ENCODE measurements at places on chromosomes 11 and 22.
A peak's percentile ranks its signal among the peaks of the same experiment; 100 is the strongest.

- DNase-seq: no peak
Measured at GRCh38 chr11:68932358-68932757, 28.7 kb downstream of the IGHMBP2 start.

DNA sequence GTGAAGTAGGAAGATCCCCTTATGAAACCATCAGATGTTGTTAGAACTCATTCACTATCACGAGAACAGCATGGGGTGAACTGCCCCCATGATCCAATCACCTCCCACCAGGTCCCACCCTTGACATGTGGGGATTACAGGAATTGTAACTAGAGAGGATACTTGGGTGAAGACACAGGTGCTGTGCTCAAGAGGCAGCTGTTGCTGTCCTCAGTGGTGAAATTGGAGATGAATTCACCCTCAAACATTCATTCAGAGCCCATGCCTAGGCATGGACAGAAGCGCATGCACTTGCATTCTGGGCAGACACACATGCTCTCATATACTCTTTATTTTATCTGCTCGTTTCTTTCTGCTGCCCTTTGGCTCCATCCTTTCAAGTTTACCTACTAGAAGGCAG, 385.0 kb downstream of the INSC start:
- DNase-seq: no peak

DNA sequence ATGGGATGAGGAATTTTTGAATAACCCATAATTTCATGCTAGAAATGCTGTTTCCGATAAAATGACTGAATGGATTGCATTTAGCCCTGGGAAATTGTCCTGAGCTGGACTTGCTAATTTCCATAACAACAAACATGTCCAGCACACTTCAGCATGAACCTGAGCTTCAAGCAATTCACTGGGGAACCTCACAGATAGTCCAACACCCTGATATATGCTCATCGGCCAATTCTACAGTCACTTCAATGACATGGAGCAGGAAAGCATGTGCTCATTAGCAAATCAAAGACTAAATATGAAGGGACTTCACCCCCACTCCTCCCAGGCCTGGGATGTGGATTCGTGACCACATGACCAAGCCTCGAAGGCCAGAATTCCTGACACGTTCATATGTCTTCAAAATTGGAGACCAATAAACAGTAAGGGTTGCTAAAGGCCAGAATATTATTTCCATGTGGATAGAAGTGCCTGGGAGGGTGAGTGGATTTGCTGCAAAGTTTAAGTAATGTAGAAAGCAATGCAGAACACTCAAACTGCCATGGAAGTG, 131.9 kb downstream of the SLC1A2 start:
- no peak for DNase-seq

- DNase-seq: no peak
Measured at GRCh38 chr11:6012035-6012668, 5.4 kb upstream of the OR56A4 start.

GRCh38 chr11:108929241-108929640, 264.4 kb downstream of the DDX10 start:
- no peak for DNase-seq

DNA sequence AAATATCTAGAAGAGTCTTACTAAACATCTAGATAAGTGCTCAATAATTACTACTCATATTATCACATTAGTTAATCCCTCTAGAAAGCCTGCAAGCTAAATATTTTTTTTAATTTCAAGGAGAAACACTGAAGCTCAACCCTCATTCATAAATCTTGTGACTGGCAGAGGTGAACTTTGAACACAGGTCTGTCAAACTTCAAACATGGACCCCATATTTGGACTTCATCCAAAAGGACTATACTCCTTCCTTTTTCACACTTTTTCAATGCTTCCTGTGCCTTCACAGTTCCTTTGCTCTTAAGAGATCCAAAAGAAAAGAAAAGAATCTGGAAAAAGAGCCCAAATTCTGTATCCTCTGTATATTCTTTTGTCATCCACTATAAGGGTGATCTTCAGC, 28.3 kb upstream of the OR9G4 start:
- DNase-seq: no peak

- peak; percentile 25 for DNase-seq
Measured at GRCh38 chr11:86183694-86184093, 60.9 kb upstream of the EED start.

DNA sequence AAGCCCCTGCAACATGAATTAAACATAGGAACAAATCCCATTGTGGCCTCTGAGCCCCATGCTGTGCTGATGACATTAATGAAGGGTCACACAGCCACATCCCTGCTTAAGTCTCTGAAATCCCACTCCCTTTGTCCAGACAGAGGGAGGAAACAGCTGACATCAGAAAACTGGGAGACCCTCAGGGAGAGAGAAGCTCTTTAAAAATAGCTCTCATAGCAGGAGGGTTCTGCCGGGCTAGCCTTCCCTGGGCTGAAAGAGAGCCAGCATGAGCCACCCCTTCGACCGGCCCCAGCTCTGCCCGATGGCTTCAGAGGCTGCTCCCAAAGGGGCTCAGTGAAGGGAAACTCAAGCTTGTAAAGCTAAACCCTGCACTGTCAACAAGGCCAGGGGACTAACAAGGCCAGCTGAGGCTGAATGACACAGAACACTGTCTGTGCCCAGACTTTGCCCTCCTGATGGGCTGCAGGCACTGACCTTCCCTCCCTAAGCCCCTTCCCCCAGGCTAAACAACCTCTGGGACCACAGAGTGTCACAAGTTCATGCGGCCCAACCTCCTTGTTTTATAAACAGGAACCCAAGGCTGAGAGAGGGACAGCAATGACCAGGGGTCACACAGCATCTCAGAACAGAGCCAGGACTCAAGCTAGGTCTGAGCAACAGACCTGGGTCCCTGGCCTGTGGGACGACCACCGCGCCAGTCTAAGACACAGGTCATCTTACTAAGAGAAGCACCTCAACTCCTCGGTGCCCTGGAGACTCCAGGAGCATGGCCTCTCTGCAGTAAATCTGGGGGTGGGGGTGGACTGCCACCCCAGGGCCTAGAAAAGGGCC, 163.8 kb downstream of the CHST1 start:
- DNase-seq: no peak

Data from stimulated activated CD8-positive, alpha-beta memory T cell treated with anti-CD3 and anti-CD28 coated beads, Interleukin-7, amount 100 ng/mL, for 24 hours (primary cell).